IMR-90 (cell line): ENCODE measurements at places on chromosomes 2 and 18.

DNA sequence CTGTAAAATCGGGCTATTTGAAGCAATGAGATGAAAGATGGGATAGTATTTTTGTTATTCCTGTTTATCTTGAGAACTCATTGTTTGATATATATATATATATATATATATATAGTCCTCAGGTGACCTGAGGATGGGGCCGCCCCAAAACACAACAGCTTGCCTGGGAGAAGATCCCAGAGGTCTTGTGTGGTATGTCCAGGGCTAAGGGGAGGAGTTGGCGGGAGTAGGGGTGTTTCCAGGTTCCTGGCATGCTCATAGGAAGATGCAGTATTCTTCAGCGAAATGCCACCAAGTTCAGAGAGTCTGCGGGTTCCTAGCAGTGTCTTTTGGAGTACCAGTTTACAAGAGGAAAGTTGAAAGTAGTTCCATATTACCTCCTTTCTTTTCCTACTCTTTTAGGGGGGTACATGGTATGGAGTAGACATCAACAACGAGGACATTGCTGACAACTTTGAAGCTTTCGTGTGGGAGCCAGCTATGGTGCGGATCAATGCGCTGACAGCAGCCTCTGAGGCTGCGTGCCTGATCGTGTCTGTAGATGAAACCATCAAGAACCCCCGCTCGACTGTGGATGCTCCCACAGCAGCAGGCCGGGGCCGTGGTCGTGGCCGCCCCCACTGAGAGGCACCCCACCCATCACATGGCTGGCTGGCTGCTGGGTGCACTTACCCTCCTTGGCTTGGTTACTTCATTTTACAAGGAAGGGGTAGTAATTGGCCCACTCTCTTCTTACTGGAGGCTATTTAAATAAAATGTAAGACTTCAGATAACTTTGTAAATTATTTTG, 18.3 kb downstream of the CCT7 start:
- no peak for DNase-seq

- DNase-seq: peak; percentile 67
These were observed 127.8 kb downstream of the CERS6 start for GRCh38 chr2:168583710-168584521.

GRCh38 chr2:229033816-229034215, 237.3 kb downstream of the PID1 start:
- no peak for DNase-seq

GRCh38 chr2:128282246-128282975, 36.3 kb downstream of the HS6ST1 start:
- DNase-seq: no peak

GRCh38 chr2:31032475-31032874, 105.8 kb downstream of the GALNT14 start:
- DNase-seq: no peak
